ENCODE measurements at places on chromosomes 12 and 14.

- DNase-seq, result no peak
These were observed 502 bp downstream of the KIF26A start for GRCh38 chr14:104138718-104139459.

DNA sequence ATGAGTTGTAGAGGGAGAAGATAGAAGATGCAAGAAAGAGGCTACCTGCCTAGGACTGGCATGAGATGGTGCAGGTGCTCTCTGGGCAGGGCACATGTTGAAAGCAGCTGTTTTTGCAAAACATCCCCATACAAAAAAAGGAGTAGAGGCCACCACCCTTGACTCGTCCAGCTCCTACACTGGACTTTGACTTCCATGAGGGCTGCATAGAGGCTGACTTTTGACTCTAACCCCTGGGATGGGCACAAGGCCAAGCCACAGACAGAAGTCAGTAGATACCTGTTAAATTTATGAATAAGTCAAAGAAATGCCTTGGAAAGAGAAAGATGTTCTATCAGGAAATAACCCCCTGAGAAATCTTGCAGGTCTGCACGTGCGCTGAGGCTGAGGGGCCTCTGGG lies 1139.1 kb upstream of the TMEM132C start:
- DNase-seq, result no peak

GRCh38 chr12:104410326-104410725 lies 46.4 kb upstream of the CHST11 start:
- no peak for DNase-seq

DNA sequence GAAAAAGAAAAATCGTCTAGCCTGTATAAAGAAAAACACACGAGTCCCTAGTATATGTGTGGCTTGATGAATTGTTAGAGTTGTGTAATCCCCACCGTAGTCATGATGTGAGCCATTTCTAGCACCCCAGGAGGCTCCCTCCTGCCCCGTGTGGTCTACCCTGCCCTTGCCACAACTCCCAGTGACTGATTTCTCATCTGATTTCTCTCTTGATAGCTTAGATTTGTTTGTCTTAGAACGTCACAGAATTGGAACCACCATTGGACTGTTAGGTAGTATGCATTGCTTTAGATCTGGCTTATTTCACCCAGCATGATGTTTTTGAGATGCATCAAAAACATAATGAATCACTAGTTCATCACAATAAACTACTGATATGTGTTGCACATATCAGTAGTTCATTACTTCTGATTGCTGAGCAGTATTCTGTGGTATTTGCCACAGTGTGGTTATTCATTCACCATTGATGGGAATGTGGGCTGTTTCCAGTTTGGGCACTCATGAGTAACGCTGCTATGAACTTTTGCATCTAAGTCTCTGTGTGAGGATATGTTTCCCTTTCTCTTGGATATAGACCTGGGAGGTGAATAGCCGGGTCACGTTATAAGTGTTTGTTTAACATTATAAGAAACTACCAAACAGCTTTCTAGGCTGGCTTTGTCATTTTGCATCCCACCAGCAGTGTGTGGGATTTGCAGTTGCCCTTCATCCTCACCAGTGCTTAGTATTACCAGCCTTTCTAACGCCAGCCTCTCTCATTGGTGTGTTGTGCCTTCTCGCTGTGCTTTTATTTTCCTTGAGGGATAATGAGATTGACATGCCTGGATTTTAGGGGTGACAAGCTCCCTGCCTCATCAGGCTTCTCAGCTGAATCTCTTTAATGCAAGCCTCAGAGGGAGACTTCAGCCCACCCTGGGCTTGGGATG lies 31.9 kb upstream of the NCOR2 start:
- no peak for DNase-seq

- DNase-seq, result no peak
These were observed 57.6 kb downstream of the SPTSSA start for GRCh38 chr14:34404416-34404815.

- DNase-seq, result no peak
These were observed 20.3 kb downstream of the PRICKLE1 start for GRCh38 chr12:42568952-42569915.

GRCh38 chr12:53738406-53739213 lies 11.4 kb upstream of the CALCOCO1 start:
- DNase-seq, result peak; percentile 40

Data from activated T-cell treated with anti-CD3 and anti-CD28 coated beads for 1 hour (primary cell).